Posterior vena cava (tissue), 2 donors: ENCODE measurements at places on chromosomes 11 and 22.

GRCh38 chr22:46626356-46626755 lies 6.2 kb downstream of the GRAMD4 start:
- DNase-seq: no peak

- no peak for DNase-seq
Observed at GRCh38 chr22:41352058-41352457, 29.7 kb upstream of the TEF start.

- DNase-seq: peak; percentile 78
Observed at GRCh38 chr11:73237471-73238290, 19.6 kb downstream of the P2RY2 start.

- DNase-seq: no peak
Observed at GRCh38 chr22:20746431-20747189, 27.3 kb upstream of the SERPIND1 start.

DNA sequence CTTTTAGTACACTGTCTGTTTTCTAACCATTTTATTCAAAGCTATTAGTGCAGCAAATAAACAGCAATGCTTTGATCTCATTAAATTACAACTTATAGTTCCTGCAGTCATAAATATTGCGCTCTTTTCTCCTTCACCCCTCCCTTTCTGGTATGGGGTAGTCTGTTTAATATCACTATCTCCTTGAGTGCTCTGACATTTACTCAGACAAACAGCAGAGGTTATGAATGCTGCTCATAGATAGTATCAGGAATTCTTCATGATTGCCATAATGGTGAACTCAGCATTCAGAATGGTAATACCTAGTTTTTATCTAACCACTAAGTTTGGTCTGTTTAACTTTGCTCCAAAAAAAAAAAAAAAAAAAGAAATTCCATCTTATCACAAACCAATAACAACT lies 87.4 kb downstream of the EIF3M start:
- DNase-seq: no peak
